ENCODE measurements at places on chromosomes 3 and 15.

DNA sequence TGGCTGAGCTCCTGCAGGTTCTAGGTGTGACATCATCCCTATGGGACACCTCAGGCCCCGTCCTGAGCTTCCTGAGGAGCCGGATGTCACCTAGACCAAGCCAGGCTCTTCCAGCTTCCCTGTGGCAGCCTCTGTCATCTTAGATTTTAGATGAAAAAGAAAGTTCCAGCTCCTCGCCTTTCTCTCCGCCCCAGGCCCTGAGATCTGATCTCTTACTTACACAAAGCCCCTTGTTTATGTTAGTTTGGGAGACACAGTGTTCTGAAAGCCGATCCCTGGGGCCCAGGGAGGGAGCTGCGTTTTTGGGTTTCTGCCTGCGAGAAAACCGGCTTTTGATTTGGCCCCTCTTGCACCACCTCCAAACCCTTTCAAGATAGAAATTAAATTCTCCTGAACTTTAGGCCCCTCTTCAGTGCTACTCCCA lies 40.2 kb upstream of the FAM107A start:
- DNase-seq: no peak

- no peak for DNase-seq
These were observed 35.8 kb downstream of the ANAPC13 start for GRCh38 chr3:134449951-134450350.

DNA sequence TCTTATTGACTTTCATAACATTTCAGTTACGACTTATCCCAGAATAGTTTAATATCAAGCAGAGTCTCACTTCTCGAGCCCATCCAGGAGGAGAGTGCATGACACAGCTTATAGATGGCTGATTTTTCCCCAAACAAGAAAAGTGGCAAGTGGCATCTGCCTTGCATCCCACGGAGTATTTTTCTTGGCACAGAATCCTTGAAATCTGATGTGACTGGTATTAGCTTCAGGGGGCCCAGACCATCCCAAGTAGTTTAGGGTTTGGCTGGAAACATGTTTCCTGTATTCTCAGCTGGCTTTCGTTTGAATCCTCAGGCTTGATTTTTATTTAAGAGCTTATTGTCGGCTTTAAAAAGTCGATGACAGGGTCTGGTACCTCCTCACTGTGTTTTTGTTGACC lies 20.7 kb upstream of the FBXL22 start:
- DNase-seq: no peak

GRCh38 chr3:149816986-149817385 lies 4.0 kb downstream of the RNF13 start:
- no peak for DNase-seq

DNA sequence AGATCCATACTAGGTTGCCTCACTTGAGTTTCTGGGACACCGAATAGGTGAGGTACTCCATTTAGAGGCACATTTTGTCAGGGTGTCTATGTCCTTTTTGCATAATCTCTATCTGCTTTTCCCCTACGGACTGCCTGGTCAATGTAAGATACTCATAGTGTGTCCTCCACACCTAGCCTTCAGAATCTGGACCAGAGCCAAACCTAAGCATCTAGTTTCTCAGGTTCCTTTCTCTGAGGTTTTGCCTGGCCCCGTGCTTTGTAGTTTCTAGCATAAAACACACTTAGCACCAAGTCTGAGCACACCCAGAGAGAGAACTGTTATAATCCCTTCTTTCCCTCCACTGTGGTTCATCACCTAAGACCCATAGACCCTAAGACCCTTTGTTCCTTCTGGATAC lies 105.9 kb upstream of the MLF1 start:
- DNase-seq: no peak

- no peak for DNase-seq
These were observed 462.8 kb upstream of the DPH6 start for GRCh38 chr15:36008719-36009118.

DNA sequence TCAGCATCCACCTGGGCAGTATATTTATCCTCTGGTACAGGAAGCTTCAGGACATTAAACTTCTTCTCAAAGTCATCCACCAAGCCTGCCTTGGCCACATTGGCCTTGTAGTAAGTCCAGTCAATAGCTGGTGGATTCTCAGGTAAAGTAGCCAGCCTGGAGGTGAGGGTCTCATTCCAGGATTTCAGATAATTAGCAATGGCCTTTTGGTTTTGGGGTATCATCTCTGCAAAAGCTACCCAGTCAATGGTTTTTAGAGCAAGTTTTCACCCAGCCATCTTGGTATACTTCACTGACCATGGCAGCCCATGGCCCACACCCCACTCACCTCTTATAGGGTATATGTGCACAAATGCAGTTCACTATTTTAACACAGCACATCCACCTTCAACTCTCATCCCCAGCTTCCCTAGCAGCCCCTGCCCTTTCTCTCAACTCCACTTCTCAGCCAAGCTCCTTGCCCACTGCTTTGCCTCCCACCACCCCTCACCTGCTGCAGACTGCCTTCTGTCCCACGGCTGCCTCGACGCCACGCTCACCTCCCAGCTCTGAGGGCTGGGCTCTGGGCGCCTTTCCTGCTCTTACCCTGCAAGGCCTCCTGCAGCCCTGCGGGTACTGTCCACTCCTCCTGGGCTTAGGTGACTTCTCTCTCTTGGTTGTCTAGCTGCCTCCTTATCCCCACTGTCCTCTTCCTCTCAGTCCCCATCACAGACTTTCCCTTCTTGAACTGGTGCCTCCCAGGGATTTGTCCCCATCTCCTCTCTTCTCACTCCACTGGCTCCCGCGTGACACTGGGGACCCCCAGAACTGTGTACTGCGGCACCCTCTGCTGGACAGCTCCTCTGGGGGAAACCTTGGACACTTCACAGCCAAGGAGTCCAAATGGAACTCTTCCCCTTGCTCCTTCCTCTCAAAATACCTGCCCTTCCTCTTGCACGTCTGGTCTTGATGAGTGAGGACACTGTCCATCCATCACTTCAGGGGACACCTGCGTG lies 1.7 kb upstream of the TGM5 start:
- DNase-seq: no peak

DNA sequence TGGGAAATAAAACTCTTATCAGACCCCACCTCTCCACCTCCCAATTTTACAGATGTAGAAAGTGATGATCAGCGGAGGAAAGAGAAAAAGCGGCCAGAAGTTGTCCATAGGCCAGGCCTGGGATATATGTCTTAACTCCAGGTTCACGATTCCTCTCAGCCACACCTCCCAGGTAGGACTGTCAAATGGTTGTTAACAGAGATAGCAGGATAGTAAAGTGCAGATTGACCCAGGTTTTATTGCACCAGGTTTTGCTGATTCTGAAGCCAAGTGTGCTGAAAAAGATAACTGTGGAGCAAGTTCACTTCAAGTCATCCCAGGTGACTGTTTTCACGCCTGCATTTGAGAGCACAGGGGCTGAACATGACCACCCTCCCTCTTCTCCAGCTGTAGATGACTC lies 36.1 kb downstream of the LSM3 start:
- no peak for DNase-seq

DNA sequence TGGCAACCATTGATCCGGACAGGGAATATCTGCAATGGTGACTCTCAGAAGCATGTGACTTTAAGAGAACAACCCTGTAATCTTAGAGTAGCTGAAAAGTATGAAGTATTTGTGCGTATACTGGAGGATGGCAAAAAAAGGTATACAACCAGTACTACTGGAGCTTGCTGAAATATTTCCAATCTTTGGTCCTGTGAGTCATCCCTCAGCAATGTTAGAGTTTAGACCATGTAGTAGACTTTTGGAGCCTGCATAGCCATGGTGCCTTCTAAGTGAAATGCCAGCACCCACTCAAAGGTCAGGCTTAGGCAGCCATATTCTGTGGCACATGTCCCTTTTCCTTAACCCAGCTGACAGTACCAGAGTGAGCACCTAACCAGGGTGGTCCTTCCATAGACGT lies 429.4 kb downstream of the NTRK3 start:
- DNase-seq: no peak
